Stimulated activated CD4-positive, alpha-beta T cell treated with anti-CD3 and anti-CD28 coated beads, Interleukin-1b, Interleukin-23, amount 100 ng/mL, for 1 hour (primary cell): ENCODE measurements at places on chromosomes 11 and 22.
A peak's percentile ranks its signal among the peaks of the same experiment; 100 is the strongest.

- no peak for DNase-seq
Measured at GRCh38 chr22:45036154-45036553, 26.3 kb upstream of the PHF21B start.

- DNase-seq = no peak
Measured at GRCh38 chr11:69055212-69055586, 6.5 kb downstream of the TPCN2 start.

DNA sequence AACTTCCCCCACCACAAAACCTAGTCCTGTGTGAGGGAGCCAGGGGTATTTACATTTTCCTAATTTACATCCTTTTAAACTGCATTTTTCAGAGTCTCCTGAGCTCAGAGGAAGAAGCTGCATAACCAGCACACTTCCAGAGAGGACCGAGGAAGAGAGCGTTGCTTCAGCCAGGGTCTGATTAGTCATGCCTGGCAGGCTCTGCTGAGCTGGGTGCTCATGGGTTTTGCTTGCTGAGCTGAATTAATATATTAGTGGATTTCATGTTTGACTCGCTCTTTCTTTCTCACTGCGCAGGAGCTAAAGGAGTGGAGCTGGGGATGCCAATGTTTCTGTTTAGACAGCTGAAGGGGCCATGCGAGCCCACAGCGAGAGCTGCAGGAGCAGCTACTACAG is 539.3 kb upstream of the B3GAT1 start:
- DNase-seq = no peak

DNA sequence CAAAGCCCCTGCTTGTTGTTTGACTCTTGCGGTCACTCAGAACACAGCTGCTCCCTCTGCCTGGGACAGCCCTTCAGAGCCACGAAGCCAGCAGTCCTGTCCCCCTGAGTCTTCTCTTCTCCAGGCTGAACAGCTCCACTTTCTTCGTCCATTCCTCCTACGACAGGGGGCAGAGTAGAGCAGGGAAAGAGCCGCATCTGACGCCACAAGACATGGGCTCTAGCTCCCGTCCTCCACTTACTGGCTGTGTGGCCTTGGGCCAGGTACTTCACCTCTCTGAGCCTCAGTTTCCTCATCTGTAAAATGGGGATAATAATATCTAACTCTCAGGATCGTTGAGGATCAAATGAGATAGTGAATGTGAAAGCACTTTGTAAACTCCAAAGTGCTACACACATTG is 29.9 kb downstream of the CHRDL2 start:
- DNase-seq = no peak

- no peak for DNase-seq
Measured at GRCh38 chr11:1263010-1263409, 40.1 kb downstream of the MUC5B start.

GRCh38 chr11:20647976-20648565 is 21.3 kb upstream of the NELL1 start:
- DNase-seq = no peak

DNA sequence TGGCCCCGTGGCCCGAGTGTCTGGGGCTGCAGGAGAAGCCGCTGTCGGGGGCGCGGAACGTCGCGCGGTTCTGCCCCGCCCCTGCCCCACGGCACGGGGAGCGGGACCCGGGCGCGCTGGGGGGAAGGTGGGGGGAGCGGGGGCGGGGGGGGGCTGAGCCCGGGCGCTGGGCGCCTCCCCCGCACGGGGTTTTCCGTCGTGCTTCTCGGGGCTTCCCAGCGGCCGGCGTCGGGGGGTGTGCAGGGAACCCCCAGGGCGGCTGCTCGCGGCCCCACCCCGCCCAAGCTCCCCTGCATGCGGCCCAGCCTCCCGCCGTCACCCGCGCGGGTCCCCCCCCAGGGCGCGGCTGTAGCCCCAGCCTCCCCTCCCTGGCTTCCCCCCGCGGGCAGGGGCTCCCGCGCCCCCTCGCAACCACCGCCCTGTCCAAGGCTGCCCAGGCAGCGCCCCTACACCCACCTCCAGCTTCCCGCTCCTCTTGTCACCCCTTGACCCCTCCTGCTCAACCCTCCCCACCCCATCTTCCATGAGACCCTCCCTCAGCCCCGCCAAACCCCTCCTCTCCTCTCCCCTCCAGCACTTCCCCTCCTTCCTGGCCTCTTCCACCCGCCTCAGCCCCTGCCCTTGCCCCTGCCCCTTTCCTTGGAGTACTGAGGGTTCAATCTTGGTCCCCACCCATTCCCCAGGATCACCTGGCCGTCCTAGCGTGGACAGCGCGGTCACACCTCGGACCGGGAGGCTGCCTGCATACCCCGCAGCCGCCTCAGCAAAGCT is 1.7 kb downstream of the IL17REL start:
- DNase-seq = peak; percentile 56

DNA sequence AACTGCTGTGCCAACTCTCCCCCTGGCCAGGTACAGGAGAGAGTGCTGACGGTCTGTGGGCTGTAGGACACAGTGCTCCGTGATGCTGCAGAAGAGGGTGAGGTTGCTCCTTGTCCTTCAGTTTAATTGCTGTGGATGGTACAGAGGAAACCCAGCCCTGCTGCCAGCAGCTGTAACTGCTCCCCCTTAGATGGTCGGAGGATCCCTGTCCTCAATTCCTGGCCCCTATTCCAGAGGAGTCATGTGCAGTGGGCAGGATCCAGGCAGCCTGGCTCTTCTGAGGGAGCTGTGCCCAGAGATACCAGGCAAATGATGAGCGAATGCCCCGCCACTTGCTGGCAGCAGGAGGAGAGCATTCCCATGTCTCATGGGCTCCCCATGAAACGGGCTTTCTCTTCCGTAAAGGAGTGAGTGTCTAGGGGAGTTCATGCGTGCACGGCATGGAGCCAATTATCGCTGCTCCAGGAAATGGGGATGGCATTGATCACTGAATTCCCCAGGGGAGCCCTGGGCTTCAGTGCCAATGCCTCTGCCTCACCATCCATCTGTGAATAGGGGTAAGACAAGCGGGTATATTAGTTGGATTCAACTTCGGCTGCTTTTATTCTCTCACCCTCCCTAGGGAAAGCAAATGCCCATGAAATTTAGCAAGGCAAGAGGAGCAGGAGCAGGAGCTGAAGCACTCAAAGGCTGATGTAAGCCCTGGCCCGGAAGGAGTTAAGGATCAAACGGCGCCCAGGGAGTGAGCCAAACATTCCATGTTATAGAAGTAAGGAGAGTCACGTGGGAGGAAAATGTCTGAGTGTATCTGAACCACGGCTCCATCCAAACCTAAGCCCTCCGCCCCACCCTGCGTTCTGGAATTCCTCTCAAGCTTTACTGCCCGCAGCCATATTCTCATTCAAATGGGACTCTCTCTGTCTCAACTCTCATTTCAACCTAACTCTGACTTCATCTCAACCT is 51.0 kb upstream of the CSNK2A3 start:
- DNase-seq = no peak

DNA sequence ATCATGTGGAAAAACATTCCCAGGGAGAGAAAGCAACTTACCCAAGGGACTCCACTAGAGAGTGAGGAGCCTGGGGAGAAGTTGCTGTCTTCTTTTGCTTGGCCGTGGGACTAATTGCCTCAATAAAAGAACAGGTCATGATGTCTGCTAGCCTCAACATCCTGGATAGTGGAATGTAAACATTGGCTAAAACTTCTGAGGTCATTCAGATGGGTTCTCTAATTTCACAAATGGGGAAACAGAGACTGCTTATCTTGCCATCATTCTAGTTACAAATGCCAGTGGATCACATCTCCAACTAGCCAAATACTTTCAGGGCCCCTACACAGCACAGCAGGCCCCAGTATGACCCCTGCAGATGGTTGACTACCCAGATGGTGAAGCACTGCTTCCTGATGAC is 28.4 kb upstream of the PAMR1 start:
- DNase-seq = no peak
